Cardiac muscle cell (in vitro differentiated cells and primary cell): ENCODE measurements at places on chromosomes 1 and 21. TPM values are rescaled to one million over a fixed set of nuclear protein-coding genes. Genes with fewer than 3 reads are reported as not detected.

DNA sequence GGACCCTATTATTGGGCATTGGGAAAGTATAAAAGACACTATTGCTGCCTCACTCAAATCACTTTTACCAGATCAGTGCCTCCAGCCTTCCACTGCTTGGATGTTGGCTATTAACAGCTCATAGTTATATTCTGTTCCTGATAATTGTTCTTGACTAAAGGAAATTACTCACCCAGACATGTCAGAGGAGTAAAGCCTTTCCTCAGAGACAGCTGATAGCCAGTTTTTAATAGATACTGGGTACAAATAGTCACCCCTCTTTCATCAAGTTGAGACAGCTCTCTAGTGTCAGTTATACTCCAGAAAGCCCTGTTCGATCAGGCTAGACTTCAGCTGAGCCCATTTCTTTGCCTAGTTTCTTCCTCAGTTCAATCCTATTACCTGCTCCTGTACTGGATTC, 876.1 kb upstream of the B3GALT2 start:
- no peaks in the 10 kb centered on the region for H3K36me3 ChIP-seq
- no peak overlapping the region for H3K27ac ChIP-seq
- peak; percentile 39 for DNase-seq
- H3K4me3 ChIP-seq, result no peak overlapping the region
- no peaks in the 10 kb centered on the region for H3K27me3 ChIP-seq

GRCh38 chr1:158078569-158079080, 85.2 kb downstream of the KIRREL1 start:
- no peak overlapping the region for H3K4me3 ChIP-seq
- peaks cover 6% of the 10 kb centered on the region for H3K4me1 ChIP-seq
- no peaks in the 10 kb centered on the region for H3K27me3 ChIP-seq
- no peak overlapping the region for H3K27ac ChIP-seq

DNA sequence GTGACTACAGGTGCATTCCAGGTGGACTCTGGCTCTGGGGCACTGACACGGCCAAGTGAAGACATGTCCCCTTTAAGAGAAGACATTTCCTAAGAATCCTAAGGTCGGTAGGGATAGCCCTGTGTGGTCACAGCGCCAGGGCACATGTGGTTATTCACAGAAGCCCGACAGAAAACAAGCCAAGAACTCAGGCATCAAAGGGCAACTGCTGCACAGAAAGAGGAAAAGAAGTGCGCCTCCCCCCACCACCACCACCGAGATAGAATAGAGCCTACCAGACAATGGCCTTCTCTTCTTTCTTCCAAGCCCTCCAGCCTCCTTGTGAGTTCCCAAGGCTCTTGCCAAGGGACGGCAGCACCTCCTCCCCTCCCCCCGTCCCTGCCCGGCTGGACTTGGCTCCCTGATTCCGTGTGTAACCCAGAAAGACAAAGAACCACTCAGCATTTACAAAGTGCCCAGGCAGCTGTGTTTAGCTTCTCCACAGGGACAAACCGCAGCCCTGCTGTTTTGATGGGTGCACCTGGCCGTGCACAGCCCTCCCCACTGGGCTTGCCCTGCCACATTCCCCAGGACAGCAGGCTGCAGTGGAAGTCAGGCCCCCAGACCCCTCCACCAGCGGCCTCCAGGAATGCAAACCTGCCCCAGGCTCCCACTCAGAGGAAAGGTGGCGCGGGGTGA, 30.2 kb downstream of the TMPRSS2 start:
- no peaks in the 10 kb centered on the region for H3K36me3 ChIP-seq
- no peak overlapping the region for H3K4me3 ChIP-seq
- DNase-seq, result no peak
- H3K27ac ChIP-seq, result no peak overlapping the region

GRCh38 chr1:99766378-99766800, at the start of gene FRRS1:
Gene FRRS1 (minus strand): TSS chr1:99766635. CDS start chr1:99748768, 17,867 bp downstream.
- peak within 1 kb of the TSS; percentile 91 for H3K27ac ChIP-seq
- H3K36me3 ChIP-seq, result no peaks in the 10 kb centered on the region
- DNase-seq, result peak; percentile 91
- peaks cover 25% of the 10 kb centered on the region for H3K4me1 ChIP-seq

DNA sequence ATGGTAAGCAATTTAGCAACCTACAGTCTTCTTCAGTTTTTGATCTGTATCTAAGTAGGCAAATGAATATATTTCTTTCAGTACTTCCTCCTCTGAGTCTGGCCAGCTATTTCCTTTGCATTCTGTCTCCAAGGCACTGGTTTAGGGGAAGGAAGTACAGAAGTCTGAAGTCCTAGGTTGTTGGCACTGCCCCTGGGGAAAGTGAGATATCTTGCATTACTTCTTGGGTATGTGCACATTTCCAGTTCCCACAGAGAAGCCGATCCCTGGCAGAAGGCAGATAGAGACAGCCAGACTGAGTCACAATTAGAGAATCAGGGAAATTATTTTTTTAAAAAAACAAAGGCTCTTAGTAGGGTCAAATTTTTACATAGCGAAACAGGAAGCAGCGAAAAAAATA, 98.8 kb downstream of the RASAL2 start:
- no peak overlapping the region for H3K4me3 ChIP-seq
- DNase-seq, result no peak
- H3K27me3 ChIP-seq, result no peaks in the 10 kb centered on the region
- no peak overlapping the region for H3K27ac ChIP-seq
- no peaks in the 10 kb centered on the region for H3K36me3 ChIP-seq

DNA sequence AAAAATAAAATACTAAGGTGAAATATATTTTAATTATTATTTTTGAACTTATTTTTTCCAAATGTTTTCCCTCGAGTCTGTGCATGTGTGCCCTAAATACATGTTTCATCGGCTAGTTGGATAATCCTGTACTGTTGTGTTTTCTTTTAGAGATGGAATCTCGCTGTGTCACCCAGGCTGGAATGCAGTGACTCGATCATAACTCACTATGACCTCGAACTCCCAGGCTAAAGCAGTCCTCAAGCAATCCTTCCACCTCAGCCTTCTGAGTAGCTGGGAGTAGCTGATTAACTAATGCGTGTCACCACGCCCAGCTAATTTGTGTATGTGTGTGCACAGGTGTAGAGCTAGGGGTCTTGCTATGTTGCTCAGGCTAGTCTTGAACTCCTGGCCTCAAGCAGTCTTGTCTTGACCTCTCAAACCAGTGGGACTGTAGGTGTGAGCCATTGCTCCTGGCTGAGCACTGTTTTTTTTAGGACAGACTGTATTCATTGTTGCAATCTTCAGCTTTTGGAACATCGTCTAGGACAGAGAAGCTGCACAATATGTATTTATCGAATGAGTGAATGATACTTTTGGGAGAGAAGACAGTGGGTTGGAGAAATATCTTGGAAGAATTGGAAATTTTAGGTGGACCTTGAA, 4.8 kb upstream of the TMCO1 start:
- no peaks in the 10 kb centered on the region for H3K36me3 ChIP-seq
- H3K27ac ChIP-seq, result no peak overlapping the region
- H3K27me3 ChIP-seq, result no peaks in the 10 kb centered on the region
- H3K4me1 ChIP-seq, result peaks cover 7% of the 10 kb centered on the region
- peak; percentile 30 for DNase-seq

- H3K36me3 ChIP-seq, result peaks cover 24% of the 10 kb centered on the region
- no peaks in the 10 kb centered on the region for H3K27me3 ChIP-seq
- H3K27ac ChIP-seq, result peak overlapping the region; percentile 61
These were observed 6.4 kb downstream of the TGFB2 start for GRCh38 chr1:218351391-218352074.

DNA sequence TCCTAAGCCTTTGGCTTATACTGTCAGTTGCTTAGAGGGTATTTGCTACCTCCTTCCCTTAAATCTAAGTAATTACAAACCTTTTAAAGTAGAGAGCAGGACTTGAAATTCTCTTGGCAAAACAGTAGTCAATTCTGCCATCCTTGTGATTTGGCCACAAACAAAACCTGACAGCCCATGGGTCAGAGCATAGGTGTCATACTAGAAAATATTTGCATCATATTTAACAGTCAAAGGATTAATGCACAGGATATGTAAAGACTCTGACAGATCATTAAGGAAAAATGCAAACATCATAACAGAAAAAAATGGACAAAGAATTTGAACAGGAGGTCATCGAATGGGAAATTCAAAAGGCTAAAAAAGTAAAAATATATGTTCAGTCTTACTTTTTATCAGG, 50.5 kb downstream of the ZFYVE9 start:
- H3K4me1 ChIP-seq, result peaks cover 6% of the 10 kb centered on the region
- no peak overlapping the region for H3K4me3 ChIP-seq
- H3K27me3 ChIP-seq, result no peaks in the 10 kb centered on the region
- no peaks in the 10 kb centered on the region for H3K36me3 ChIP-seq

DNA sequence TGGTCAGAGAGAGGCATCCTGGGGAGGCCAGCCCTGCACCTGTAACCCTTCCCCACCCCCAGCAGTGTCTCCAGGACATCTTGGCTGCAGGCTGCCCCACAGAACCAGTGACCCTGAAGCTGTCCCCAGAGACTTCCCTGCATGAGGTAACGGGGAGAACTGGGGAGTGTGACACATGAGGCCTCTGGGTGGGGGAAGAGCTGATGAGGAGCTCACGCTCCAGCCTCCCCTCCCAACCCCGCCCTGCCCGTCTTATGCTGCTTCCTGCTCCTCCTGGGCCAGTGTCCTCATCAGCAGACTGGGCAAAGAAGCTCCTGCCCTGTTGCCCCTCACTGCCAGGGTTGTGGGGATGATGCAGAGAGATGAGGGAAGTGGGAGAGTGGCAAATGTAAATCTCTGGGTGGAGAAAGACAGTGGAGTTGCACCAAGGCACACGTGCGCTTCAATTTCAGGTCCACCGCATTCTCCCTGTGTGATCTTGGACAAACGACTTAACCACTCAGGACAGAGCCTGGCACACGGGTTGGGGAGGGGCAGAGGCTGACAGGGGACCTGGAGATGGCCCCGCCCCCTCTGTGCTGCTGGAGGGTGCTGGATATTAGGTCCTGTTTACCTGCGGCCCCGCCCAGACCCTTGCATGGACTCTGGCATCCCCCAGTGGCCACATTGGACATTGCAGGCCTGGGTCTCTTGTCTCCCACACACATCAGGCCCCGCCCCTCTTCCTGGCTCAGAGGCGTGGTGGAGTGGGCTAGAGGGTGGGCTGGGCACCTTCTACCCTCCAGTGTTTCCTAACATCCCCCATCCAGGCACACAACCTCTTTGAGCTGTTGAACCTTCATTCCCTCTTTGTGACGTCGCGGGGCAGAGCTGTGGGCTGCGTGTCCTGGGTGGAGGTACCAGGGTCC, 12.3 kb downstream of the CLCNKB start:
- no peaks in the 10 kb centered on the region for H3K27me3 ChIP-seq

DNA sequence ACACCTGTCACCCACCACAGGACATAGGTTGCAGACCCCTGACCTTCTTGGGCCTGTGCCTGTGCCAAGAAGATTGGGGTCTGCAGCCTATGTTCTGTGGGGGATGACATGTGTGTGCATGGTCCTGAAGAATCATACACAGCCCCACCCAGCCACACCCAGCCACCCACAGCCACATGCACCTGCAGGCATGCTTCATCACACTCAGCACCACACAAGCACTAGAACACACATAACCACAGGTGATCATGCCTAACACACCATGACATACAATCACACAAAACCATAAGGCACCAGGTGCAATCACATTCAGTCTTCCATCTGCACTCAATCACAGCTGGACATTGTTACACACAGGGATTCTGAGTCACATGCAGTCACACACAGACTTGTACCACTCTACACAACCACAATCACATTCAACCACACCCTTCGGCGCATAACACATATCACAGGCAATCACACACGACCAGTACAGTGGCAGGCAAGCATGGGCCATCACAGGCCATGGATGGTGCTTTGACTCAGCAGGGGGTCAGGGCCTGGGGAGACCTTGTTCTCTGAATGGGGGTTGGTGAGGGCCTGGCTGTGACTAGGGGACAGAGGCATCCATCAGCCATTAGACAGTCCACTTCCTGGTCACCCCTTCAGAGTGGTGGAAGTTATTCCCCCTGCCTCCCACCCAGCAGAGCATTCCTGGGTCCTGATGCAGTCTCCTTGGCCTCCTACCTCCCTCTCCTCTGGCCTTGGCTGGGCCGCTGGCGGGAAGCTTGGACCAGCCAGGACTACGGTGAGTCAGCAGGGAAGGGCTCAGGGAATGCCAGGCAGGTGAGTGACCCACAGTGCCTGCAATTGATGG, 44.3 kb upstream of the EPS8L3 start:
- H3K36me3 ChIP-seq, result no peaks in the 10 kb centered on the region
- H3K4me3 ChIP-seq, result no peak overlapping the region
- H3K27me3 ChIP-seq, result no peaks in the 10 kb centered on the region
- peaks cover 8% of the 10 kb centered on the region for H3K4me1 ChIP-seq
- H3K27ac ChIP-seq, result no peak overlapping the region

GRCh38 chr21:34553151-34553952, 41.3 kb upstream of the KCNE1 start:
- no peak overlapping the region for H3K27ac ChIP-seq
- H3K27me3 ChIP-seq, result no peaks in the 10 kb centered on the region
- H3K4me3 ChIP-seq, result no peak overlapping the region
- H3K36me3 ChIP-seq, result no peaks in the 10 kb centered on the region
- DNase-seq, result peak; percentile 75
- H3K4me1 ChIP-seq, result no peaks in the 10 kb centered on the region

DNA sequence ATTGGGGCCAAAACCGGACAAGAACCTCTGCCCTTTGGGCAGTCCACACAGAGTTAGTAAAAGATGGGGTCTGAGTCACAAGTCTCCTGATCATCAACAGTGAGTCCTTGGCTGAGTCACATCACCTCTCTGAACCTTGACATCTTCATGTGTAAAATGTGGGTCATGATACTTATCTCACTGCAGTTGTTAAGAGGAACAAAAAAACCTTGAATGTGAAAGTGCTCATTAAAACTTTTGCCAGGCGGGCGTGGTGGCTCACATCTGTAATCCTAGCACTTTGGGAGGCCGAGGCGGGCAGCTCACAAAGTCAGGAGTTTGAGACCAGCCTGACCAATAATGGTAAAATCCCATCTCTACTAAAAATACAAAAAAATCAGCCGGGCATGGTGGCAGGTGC, 15.7 kb downstream of the S100A16 start:
- no peak overlapping the region for H3K27ac ChIP-seq
- no peak overlapping the region for H3K4me3 ChIP-seq
- no peaks in the 10 kb centered on the region for H3K36me3 ChIP-seq
- DNase-seq, result no peak
- H3K4me1 ChIP-seq, result no peaks in the 10 kb centered on the region

GRCh38 chr1:181076852-181077251, 11.6 kb upstream of the IER5 start:
- DNase-seq, result no peak
- H3K4me3 ChIP-seq, result no peak overlapping the region
- peaks cover 17% of the 10 kb centered on the region for H3K4me1 ChIP-seq
- H3K27ac ChIP-seq, result peak overlapping the region; percentile 89
- H3K36me3 ChIP-seq, result no peaks in the 10 kb centered on the region

GRCh38 chr1:107546576-107546975, 405.7 kb downstream of the NTNG1 start:
- H3K4me3 ChIP-seq, result no peak overlapping the region
- DNase-seq, result no peak
- peaks cover 5% of the 10 kb centered on the region for H3K4me1 ChIP-seq
- no peaks in the 10 kb centered on the region for H3K27me3 ChIP-seq
- no peak overlapping the region for H3K27ac ChIP-seq
- no peaks in the 10 kb centered on the region for H3K36me3 ChIP-seq

Gene SLC44A5
- polyA plus RNA-seq, result 6.9 and 7.9 TPM in 2 replicates

Gene NGF
- 1.00 TPM in 1 of 2 replicates, not detected in the other for polyA plus RNA-seq

Gene ACTN2
- polyA plus RNA-seq, result 785 and 814 TPM in 2 replicates

Gene PTPN14
- 4.2 and 4.6 TPM in 2 replicates for polyA plus RNA-seq

Gene HORMAD1
- polyA plus RNA-seq, result not detected in 2 replicates

Gene SV2A
- 20.0 and 23.3 TPM in 2 replicates for polyA plus RNA-seq

Gene ERICH3
- polyA plus RNA-seq, result not detected in 2 replicates

Gene NAV1
- polyA plus RNA-seq, result 99.0 and 127 TPM in 2 replicates

Gene RAD54L
- polyA plus RNA-seq, result 5.9 and 13.6 TPM in 2 replicates

Gene FAM167B
- polyA plus RNA-seq, result 1.2 and 4.6 TPM in 2 replicates

Gene TNFAIP8L2
- 0.20 and 0.39 TPM in 2 replicates for polyA plus RNA-seq

Gene ELF3
- polyA plus RNA-seq, result 22.6 and 35.2 TPM in 2 replicates

Gene VWA5B1
- 0.37 TPM in 1 of 2 replicates, not detected in the other for polyA plus RNA-seq
